SIG-M5 (cell line): ENCODE measurements at places on chromosomes 7 and 10.

GRCh38 chr7:33973231-33974015, 68.1 kb downstream of the BMPER start:
- DNase-seq = no peak

GRCh38 chr10:102419269-102420180, 940 bp upstream of the PSD start:
- no peak for DNase-seq

DNA sequence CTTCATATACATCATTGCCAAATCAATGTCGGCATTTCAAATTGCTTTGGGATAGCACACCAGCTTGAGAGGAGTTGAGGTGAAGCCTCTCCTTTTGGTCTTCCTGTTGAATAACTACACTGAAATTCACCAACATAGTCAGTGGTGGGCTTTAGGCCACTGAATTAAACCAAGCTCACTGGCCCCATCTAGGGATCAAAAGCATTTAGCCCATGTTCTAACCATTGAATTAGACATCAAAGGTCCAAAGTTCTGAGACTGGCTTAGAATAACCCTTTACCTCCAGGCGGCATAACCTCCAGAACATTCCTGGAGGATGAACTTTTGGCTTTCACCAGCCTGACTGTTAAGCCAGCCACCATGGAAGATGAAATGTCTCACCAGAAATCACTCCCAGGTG, 54.6 kb downstream of the BPGM start:
- no peak for DNase-seq

DNA sequence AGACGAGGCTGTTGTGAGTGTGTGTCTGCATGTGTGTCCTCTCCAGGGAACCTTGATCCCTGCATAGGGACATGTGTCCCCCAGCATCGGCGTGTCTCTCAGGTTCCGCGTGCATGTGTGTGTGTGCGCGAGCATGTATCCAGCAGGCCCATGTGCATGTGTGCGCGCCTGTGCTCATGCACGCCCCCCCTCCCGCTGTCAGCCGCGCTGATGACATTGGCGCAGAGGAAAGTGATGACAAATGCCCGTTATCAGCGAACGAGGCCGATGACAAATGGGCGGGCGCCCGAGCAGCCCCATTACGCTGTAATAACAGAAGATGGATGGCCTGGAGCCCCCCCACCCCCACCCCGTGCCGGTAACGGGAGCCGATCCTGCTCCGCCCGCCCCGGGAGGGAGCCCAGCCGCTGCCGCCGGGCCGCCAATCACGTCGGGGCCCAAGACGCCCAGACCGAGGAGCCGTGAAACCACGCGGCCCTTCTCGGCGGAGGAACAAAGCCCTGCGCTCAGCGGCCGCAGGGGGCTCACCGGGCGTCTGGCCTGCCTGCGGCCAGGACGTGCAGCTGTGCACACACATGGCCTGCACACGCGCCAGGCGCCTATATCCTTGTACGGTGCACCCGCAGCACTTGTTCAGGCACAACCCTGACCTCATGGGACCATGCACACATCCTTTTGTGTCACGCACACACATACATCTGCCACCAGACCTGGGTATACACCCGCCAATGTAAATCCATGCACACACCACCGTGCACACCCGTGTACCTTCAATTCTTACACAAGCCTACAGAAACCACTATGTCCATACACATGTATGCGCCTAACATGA, 21.5 kb downstream of the POLL start:
- no peak for DNase-seq

DNA sequence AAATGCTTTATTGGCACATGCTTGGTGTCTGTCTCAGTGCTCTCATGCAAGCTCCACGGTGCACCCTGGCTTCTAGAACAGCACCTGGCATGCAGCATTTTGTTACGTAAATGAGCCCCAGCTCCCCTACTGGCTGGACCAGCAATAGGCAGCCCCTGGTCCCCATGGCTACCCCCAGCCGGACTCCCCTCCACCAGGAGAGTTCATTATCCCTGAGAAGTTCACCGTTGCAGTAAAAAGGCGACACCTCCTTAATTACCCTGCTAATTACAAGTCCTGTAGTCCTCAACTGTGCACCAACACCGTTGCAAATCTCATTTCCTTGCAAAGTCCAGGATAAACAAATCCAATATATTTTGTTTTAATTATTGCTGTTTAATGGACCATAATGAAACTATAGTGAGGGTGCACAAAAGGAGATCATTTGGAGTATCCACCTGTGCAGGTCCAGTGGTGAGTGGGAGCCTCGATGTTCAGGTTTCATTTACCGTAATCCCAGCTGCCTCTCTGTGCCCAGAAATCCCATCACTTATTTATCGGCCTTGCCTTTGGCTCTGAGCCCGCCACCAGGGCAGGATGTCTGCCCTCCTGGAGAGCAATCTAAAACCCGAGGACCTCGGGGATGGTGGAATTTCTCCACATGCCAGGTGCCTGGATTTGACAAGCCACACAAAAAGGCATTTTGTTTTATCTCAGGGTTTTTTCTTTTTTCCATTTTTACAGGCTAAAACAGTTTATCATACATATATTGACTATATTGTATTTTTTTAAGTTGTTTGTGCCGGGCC, 12.8 kb upstream of the DRGX start:
- no peak for DNase-seq
